ENCODE measurements at places on chromosomes 2 and 18.

- no peak for DNase-seq
These were observed 269.2 kb downstream of the NYAP2 start for GRCh38 chr2:225668606-225669266.

GRCh38 chr2:219252084-219252483, 959 bp upstream of the TUBA4B start:
- no peak for DNase-seq

- DNase-seq, result no peak
These were observed 132.4 kb downstream of the MREG start for GRCh38 chr2:215880970-215881369.

DNA sequence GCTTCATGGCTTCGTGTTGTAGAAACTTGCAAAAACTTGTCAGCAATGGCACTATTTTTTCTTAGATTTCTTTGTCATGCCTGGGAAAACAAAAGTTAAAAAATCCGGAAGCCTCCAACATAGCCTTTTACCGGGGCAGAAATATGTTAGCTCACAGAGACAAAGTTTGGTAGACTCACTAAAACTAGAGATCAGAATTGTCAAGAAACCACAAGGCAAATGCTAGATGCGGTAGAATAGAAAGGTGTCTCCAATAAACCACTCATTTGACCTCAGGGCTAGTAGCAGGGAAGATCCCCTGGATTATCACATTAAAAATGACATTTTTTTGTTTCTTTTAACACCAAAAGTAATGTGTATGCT, 405 bp downstream of the CASP10 start:
- no peak for DNase-seq

GRCh38 chr2:863732-864450, 86.8 kb upstream of the SNTG2 start:
- no peak for DNase-seq

DNA sequence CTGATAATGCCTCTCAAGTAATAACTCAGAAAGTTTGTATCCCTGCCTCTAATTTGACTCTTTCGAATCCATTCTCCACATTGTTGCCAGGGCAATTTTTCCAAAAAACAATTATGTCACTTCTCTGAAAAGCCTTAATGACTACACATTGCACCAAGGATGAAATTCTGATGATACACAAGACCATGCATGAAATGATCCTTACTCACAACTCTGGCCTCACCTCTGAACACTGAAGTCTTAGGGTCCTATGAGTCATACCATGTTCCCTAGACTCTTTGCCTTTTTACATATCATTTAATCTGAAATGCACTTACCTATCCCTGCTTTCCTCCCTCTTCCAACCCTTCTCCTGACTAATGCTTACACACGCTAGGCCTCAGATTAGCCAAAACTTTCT, 51.0 kb downstream of the WDPCP start:
- no peak for DNase-seq

- no peak for DNase-seq
These were observed 21.6 kb downstream of the DARS1 start for GRCh38 chr2:135963841-135964240.

DNA sequence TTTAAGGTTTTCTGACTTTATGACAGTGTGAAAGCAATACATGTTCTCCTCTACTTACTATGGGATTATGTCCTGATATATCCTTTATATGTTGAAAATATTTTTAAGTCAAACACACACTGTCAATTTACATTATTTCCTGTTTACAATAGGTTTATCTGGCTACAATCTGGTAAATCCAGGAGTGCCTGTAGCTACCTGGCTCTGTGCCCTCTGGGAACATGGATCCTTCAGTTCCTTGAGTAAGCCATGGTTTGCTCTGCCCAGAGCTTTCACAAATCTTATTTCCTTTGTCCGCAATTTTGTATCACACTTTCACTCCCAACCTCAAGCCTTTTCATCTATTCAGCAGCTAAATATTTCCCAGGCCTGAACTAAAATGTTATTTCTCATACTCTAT, 1582.2 kb upstream of the NXPH2 start:
- DNase-seq, result no peak

- DNase-seq, result no peak
These were observed 284.1 kb downstream of the IRS1 start for GRCh38 chr2:226515344-226516055.

DNA sequence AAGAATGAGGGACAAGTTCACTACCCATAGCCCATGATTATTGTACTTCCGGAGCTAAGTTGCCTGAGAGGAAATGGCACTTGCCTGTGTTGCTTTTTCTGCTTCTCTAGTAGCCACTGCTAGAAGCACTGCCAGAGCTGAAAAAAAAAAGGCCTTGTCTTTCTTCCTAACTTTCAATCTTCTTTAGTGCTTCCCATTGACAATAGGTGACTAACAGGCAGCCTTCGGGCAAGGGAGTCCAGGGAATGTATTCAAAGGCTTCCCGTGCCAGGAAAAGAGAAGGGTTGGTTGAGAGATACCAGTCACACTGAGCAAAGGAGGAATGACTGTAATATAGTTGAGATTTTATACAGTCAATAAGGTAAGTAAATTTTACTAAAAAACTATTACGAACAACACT, 242.0 kb downstream of the CALCRL start:
- DNase-seq, result no peak

DNA sequence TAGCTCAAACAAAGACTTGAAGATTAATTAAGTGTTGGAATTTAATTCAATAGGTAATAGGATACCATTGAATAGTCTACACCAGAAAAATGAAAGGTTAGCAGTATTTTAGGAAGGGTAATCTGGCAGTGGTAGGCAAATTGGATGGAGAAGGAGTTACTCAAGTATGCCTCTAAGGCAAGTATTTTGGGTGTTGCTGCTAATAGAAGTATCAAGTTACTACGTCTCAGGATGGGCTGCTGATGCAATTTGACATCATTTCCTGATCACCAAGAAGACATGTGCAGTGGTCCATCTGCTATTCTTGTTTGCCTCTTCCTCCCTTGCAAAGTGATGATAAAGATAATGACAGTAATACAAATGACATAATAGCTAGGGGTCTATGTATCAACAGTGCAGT, 485.3 kb downstream of the TGIF1 start:
- DNase-seq, result no peak

- no peak for DNase-seq
These were observed 27.2 kb upstream of the ERICH2 start for GRCh38 chr2:170742896-170743529.

GRCh38 chr2:20674974-20675679, 8.2 kb downstream of the GDF7 start:
- no peak for DNase-seq

DNA sequence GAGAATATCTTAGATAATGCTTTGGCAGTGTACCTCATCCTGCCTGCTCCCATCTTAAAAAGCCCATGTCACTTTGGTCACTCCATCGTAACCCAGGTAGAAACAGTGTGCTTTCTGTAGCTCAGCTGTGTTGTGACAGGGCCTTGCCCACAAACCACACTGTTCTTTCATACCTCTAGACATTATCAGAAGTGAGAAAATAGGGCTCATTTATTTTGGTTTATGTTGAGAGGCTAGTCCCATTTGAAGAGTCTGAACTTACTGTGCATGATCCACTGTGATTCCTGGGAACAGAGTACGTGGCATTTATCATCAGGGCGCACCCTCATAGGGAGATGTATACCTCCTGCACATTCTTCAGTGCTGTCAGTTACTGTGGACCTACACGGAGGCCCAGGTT, 69.7 kb downstream of the FEZ2 start:
- no peak for DNase-seq

- DNase-seq, result no peak
These were observed 12.8 kb upstream of the ALPP start for GRCh38 chr2:232365621-232366321.

GRCh38 chr2:70779911-70780545, 10.4 kb downstream of the FIGLA start:
- DNase-seq, result no peak

DNA sequence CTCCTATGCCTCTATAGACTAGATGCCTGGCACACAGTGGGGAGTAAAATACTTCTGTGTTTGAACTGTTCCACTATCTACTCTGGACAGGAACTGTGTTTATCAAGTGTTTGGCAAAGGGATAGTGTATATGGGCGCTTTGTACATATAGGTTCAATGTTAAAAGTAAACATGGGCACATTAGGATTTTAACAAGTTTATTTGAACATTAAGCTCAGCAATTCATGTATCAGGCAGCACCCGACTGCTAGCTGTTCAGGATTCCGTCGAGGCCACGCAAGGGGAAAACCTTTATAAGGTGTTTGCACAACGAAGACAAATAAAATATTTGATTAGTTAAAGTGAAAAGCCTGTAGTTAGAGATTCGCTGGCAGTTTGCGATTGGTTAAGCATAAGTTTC, 43.4 kb upstream of the ROCK2 start:
- DNase-seq, result no peak

DNA sequence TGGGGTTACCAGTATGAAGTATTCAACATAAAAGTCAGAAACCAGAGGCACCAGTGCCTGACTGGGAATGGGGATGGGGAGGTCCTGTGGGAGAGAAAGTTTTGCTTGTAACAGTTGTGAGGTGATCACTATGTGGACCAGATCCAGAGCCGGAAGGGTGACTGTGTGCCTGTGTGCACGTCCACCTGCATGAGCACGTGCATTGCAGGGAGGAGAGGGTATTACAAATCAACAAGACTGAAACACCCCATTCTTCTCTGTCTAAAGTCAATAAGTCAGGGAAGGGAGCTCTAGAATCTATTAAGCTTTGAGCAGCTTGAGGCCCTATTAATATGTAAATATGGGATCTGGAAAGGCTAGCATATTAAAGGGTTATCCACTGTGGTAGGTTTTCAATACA, 241.0 kb upstream of the ACVR2A start:
- no peak for DNase-seq

DNA sequence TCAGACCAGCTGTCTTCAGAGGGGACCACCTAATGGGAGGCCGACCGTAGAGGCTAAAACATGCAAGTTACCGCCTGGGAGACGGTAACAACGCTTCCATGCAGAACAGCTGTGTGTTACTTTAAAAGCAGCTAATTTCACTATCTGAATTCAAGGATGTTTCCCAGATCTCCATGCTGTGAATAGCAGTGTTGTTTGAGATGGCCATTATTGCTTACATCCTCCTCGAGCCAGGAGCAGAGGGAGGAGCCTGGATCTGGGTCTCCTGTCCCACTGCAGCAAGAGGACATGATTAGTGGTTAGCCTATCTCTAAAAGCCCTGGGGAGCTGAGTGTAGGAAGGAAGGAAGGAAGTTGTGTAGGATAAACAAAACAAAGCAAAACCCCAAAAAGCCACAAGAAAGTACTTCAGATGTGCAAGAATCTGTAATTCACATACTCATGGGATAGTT, 50.9 kb downstream of the ACTR2 start:
- no peak for DNase-seq

GRCh38 chr18:80202264-80202998, 44.9 kb downstream of the PARD6G start:
- no peak for DNase-seq

- no peak for DNase-seq
These were observed 76.7 kb downstream of the BOLA3 start for GRCh38 chr2:74070991-74071390.

GRCh38 chr2:165173215-165173614, 30.6 kb downstream of the SCN3A start:
- no peak for DNase-seq

DNA sequence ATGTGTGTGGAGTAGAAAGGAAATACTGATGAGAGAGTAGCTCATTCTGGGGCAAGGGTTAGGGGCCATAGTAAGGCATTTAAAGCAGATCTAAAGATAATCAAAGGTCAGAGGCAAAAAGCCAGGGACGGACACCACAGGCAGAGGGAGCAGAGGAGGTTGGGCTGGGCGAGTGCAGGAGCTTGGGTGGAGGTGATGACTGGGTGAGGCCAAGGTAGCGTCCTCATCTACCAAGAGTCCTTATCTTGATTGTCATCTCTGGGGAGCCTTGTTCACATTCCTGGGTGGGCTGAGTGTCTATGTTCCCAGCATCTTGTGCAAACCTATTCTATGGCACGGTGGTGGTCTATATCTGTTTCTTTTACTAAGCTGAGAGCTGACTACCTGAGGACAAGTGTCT, 26.1 kb upstream of the SAG start:
- no peak for DNase-seq

DNA sequence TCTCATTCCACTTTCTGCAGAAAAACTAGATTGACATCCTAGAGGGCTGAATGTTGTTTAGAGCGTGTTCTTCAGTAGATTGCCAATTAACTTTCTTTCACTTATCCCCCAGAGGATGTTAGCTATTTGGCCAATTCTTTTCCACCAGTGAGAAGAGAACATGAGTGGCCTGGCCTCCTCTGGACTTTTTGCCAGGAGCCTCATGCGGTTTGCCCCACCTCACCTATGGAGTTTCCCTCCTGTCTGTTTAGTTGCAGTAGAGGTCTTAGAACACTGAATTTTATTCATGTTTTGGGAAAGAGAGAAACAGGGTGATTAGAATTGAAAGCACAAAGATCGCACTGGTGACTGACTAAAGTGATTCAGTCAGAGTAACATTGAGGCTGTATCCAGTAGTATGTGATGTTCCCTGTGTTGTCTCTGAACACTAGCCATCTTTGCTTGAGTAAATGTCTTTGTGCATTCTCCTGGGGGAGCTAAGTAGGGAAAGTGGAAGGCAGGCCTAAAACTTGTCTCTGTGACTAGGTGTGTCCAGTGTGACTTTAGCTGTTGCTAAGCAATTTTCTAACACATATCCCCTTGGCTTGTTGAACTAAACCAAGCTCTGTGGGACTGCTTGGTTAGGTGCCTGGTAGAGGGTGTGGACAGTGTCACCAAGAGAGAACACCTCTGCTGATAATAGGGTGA, 34.0 kb downstream of the UGP2 start:
- DNase-seq, result no peak

- no peak for DNase-seq
These were observed 222.2 kb upstream of the MEIS1 start for GRCh38 chr2:66212749-66213148.

- DNase-seq, result no peak
These were observed 550.3 kb downstream of the SUCLG1 start for GRCh38 chr2:83908750-83909149.

GRCh38 chr2:44942304-44943030, 965 bp downstream of the SIX3 start:
- no peak for DNase-seq

GRCh38 chr2:18630541-18630940, 41.2 kb upstream of the NT5C1B start:
- no peak for DNase-seq

DNA sequence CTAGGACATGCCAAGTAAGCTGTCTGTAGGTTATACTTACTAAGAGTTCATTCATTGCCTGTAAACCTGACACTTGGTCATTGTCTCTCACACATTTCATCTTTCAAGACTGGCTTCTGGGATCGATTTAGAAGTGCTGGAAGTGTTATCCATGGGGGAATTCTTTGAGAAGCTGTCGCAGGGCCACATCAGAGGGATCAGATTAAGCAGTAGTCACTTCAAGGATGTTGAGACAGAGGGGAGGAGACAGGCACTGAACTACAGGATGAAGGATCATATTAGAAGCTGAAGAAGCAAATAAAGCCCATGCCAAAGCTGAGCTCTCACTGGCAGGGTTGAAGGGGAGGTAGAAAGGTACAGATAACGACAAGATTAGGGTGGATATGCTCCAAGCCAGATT, 49.0 kb downstream of the CDK15 start:
- DNase-seq, result no peak

- DNase-seq, result no peak
These were observed 39.1 kb upstream of the GALNT3 start for GRCh38 chr2:165833156-165833555.
